ENCODE measurements at places on chromosomes 2 and 18.

- no peak for DNase-seq
Observed at GRCh38 chr2:222862106-222862908, 1.5 kb downstream of the ACSL3 start.

- no peak for DNase-seq
Observed at GRCh38 chr18:37230768-37231167, 334.8 kb downstream of the CELF4 start.

DNA sequence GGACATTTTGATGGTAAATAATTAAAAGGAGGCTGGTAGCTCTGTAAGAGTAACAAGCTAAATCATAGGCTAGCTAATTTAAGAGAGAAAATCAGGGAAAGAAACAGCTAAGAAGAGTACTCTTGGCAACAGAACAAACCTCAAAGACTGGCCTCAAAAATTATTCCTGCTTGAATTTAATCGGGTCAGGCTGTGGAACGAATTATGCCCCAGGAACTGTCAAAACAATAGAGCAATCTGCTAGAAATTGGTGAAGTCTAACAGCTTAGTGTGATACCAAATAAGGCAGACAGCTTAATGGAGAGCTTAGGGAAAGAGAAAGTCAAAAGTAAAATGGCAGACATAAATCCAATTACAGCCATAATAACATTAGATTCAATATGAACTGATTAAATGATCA lies 215.7 kb downstream of the MREG start:
- no peak for DNase-seq

GRCh38 chr2:202609381-202610145 lies 25.2 kb upstream of the FAM117B start:
- DNase-seq = no peak

DNA sequence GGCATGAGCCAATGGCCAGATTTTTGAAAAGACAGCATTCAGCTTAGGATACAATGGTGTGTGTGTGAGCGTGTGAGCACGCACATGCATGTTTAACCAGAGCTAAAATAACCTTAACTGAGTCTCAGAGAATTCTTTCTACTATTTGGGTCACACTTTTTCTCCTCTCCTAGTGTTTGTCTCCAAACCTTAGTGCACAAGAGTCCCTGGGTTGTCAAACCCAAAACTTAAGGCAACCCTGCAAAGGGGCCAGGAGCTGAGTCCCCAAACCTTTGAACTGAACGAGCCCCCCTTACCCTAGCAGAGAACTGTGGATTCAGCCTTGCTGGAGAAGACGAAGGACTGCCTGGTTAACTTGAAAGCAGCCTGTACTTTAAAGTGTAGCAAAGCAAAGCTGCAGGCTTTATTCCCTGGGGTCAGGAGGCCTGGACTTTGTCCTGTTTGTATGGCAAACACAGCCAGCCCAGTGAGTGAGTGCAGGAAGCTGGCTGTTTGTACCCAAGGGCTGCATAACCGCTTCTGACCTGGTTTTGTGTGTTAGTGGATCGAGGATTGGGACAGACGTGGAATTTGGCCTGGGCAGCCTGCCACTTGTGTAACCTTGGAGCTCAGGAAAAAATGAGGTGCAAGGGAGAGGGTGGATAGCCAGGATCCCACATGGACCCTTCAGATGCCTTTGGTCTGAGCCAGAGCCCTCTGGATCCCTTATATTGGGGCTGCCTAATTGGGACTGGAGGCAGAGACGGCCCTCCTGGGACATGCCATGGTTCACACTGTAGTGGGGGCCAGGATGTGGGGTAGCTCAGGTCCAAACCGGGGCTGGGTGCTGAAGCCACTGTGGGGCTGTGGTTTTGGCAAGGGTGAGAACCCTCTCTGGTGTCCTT lies 6.4 kb upstream of the PSMD1 start:
- no peak for DNase-seq

DNA sequence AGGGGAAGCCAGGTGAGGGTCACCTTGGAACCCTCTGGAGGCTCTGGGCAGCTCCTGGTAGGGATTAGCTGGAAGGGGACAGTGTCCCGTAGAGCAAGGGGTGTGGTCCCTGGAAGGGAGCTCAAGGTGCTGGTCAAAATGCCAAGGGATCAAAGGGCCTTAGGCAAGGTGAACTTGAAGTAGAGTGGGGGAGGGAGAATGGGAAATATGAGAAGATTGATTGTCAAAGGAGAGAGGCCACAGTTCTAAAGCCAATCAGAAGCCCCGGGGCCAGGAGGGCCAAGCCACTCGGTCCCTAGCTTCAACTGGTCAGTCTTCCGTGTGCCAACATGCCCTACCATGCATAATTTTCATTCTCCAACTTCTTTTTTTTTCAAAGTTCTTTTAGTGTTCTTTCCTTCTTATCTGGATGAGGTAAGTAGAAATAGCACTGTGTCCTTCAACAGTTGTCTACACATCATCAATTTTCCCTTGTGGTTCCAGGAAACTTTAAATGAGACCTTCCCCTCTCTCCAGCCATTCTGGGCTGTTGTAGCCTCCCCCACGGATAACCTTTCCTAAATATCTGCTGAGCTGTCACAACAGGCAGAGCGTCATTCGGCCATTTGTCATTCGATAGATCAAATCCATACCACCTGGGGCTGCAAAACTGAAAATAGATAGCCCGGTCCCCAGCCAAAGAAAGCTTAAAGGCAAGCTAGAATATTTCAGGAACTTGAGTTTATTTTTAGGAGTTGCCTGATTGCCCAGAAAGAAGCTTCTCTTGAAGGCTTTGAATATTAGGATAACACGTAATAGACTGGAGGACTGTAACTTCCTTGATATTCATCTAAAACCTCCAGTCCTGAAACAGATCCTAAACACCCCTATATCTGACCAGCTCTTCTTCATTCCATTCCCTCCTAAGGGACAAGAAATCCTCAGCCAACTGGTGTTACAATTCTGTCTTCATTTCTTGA lies 83.3 kb downstream of the ALPK2 start:
- DNase-seq = no peak

DNA sequence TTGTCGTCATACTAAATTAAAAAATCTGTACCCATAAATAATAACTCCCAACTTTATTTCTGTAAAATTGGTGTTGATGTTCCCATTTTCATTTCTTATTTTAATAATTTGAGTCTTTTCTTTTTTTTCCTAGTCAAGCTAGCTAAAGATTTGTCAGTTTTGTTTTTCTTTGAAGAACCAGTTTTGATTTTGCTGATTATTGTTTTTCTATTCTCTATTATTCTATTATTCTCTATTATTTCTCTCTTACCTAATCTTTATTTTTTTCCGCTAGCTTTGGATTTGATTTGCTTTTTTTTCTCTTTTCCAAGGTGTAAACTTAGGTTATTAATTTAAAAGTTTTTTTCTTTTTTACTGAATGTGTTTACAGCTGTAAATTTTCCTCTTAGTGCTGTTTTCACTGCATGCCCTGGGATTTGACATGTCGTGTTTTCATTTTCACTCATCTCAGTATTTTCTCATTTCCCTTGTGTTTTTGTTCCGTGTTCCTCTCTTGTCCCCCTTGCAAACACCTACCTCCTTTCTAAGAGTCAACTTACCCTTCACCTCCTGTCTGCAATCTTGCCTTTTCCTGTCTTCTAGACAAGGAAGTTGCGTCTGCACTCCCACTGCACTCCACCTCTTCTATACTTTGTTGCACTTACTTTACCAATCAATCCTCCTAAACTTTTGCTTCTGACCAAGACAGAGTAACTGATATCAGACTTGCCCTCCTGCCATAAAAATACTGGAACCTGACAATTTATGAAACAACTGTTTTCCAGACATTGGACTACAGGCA lies 18.8 kb downstream of the PSMG2 start:
- DNase-seq = no peak

- no peak for DNase-seq
Observed at GRCh38 chr2:144512891-144513351, 7.0 kb downstream of the ZEB2 start.

DNA sequence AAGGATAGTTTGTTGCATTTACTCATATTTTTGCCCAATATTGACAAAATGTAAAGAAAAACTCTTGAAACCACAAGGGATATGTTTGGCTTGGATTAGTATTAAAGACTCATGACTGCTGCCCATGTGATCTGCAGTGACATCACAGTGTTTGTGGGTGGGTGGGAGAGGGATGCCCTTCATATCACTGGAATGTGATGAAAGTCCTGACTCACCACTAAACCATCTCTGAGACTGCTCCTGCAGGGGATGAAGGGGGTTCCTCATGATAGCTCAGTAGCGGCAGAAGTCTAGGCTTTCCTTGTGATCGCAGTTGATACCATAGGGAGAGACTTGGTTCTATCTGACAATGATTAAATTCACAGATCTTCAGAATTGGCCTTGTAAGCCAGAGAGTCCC lies 451.2 kb downstream of the CNTNAP5 start:
- DNase-seq = no peak

DNA sequence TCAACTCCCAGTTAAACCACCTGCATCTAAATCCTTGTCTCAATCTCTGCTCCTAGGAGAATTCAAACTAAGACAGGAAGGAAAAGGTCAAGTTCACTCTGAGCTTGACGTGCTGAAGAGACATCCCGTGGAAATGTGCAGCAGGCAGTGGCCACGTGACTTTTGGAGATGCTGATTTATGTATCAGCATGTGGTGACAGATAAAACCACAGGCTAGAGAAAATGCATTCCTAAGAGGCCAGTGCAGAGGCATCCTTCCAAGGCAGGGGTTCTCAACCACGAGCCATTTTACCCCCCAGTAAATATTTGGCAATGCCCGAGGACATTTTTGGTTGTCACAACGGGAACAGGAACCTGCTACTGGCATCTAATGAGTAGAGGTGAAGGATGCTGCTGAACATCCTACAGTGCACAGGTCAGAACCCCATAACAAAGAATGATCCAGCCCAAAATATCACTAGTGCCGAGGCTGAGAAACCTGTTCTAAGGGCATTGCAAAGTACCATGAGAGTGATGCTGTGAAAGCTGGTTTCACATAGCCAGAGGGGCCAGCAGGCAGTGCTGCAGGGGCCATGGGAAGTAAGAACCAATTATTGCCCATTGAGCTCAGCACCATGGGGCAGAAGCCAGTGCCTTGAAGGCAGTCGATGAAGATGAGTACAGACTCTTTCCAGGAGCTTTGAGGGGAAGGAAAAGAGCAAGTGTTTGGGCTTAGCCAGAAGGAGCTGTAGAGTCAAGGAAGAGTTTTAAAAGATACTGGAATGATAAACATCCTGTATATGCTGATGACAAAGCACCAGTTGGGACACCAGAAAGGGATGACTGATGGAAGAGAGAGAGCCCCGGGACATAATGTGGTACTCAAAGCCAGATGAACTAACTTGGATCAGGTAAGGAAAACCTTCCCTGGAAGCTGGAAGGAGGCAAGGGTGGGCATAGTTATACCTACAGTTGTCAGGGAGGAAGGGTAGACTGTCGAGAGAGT lies 174.6 kb downstream of the HAUS1 start:
- DNase-seq = no peak

- DNase-seq = peak; percentile 24
Observed at GRCh38 chr2:110748489-110748867, 16.1 kb downstream of the ACOXL start.

DNA sequence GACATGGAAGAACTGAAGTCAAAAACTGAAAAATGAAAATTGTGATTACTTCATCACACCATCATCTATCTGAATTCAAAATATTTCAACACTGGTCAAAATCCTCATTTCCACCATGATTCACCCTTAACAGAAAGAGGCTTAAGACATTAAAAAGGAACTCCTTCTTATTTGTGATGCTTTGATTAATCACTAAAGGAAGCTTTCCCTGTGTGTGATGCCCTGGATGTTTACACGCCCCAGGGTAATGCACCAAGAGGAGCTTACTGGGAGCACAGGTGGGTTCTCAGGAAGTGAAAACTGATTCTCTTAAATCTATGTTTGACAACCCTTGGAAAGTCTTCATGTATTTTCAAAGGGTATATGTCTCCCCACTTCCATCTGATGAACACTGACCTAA lies 11.5 kb downstream of the GRB14 start:
- no peak for DNase-seq

All from NCI-H1694 (cell line).